ENCODE measurements at places on chromosomes 1 and 21.

DNA sequence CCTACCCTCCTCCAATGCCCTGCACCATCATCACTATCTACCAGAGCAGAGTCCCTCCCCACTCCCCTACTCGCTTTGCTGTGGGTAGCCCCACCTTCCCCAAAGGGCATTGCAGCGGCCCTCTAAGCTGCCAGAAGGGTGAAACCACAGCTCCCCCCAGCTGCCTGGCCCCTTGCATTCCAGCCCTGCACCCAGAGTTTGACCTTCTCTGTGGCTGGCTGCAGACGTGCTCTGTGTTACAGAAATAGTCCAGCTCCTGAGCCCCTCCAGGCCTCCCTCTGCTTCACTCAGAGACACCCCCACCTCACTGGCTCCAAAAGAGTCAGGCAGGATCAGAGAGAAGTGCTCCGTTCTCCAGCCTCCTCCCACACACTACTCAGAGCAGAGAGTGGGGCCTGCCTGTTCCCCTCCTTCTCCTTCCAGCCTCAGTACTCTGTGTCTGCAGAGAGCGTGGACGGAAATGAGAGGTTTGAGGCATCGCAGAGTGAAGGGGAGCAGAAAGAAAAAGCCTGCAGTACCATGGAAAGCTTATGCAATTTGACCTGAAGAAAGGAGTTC, 63.2 kb downstream of the PLEKHA6 start:
- no peak for DNase-seq

DNA sequence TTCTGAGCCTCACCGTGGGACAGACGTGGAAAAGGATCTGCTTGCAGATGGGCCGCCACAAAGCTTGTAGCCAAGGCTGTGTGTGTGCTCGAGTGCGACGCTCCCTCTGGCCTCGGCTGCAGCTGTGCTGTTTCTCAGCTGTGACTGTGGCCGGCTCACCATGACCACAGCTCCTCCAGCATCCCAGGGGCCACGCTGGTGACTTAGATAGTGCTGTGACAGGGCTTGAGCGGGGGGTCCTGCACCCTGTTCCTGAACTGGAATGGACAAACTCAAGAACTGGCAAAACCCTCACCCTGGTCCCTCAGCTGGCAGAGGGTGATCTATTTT, 17.4 kb upstream of the ACTRT2 start:
- DNase-seq: no peak

DNA sequence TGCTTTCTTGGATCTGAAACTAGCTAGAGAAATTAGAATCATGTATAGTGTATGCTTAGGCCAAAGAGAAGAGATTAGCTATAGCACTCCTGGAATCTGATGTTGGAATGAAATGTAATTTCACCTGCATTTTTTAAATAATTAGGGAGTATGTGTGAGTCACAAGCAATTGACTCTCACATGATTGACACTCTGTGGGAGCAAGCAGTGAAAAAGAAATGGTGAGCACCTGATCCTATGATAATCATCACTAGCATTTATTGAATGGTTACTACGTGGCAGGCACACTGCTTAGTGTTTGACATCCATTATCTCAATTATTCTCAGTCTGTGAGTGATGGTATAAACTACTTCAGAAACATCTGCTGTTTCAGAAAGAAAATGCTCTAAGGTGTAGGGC, 176.6 kb downstream of the NRIP1 start:
- DNase-seq: no peak

DNA sequence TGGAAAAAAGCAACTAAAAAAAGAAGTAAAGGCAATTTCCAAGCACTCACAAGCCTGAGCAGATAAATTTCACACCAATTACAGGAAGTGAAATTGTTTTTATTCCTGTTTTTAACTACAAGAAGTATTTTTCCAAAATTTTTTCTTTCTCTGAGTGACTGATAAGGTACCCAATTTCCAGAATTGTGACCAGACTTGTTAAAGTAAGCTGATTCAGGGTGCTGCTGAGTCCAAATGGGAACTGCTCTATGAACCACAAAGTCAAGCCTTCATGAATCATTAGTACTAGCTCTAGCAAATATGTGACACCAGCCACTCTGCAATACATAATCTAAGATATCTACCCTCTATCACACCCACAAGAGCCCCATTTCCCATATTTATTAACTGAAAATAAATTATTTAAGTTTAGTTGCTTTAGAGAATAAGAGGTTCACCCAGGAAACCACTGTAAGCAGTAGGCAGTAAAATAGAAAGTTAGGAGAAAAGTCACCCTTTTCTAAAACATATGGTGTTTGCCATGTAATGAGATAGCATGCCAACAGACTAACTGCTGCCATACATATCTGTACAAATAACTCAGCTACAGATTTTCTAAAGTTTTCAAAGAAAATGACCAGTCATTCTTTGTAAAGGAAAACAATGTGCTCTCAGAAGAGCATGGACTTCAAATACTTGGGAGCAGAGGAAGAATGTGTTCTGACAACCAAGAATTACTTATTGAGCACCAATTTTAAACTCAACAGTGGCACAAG, 43.1 kb upstream of the TNFSF18 start:
- DNase-seq: no peak

GRCh38 chr1:184387476-184388318, 868 bp downstream of the C1orf21 start:
- DNase-seq: no peak

GRCh38 chr1:154442006-154442740, 37.0 kb downstream of the IL6R start:
- DNase-seq: no peak

DNA sequence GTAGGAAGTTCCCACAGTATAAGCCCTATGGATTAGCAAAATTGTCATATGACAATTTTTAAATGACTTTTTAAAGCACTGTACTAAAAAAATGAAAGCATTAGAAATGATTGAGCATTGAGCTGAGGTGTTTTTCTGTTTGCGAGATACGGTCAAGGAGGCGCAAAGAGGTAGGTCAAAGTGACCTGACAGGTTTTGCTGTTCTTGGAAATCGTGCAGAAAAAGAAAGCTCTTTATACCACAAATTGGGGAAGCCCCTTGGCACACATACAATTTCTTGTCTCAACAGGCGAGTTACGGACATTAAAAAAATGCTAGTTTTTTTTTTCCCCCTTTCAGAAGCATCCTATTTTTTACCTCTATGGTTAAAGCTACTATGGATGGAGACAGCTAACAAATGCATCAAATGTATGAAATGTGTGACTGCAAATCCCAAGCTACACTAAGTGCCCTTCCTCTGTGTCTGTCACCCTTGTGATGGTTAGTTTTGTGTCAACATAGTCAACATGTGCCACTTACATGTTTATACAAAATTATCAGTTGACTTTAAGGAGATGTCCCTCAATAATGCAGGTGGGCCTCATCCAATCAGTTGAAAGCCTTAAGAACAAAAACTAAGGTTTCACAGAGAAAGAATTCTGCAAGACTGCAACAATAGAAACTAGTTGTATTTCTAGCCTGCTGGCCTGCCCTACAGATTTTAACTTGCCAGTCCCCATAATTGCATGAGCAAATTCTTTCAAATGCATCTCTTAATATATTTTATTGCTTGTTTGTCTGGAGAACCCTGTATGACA, 29.3 kb downstream of the CRYZ start:
- no peak for DNase-seq

DNA sequence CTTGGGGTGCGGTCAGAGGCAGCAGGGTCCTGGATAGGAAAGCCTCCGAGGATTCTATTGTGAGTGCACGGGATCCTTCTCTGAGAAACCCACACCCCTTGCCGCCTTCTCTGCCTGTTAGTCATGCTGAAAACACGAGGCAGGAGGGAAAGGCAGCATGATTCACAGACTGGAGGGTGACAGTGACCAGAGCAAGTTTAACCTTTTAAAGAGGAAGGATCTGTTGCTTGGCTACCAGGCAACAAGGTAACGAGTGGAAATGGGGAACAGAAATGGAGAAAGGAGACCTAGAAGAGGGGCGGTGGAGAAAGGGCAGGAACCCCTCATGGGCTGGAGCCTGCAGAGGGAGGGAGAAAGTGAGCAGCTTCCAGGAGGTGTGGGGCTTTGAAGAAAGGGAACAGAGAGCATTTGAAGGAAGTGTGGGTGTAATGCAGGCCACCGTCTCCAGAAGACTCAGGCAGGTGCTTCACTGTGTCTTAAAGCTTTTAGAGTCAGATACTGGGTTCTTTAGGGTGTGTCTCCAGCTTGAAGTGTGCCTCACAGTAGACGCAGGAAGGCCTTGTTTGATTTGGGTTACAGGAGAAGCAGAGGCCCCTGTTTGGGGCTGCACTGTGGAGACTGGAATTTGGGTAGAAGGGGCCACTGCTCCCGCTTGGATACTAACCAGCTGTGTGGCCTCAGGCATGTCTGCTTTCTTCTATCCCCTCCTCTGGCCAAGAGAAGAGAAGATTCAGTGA, 19.1 kb downstream of the OPTC start:
- no peak for DNase-seq

GRCh38 chr1:107244709-107245500, 104.1 kb downstream of the NTNG1 start:
- no peak for DNase-seq

GRCh38 chr1:78447086-78447485, 43.7 kb upstream of the PTGFR start:
- no peak for DNase-seq

- no peak for DNase-seq
Measured at GRCh38 chr1:30668024-30668423, 55.4 kb downstream of the MATN1 start.

GRCh38 chr1:22117238-22117637, 25.7 kb downstream of the WNT4 start:
- DNase-seq: no peak

DNA sequence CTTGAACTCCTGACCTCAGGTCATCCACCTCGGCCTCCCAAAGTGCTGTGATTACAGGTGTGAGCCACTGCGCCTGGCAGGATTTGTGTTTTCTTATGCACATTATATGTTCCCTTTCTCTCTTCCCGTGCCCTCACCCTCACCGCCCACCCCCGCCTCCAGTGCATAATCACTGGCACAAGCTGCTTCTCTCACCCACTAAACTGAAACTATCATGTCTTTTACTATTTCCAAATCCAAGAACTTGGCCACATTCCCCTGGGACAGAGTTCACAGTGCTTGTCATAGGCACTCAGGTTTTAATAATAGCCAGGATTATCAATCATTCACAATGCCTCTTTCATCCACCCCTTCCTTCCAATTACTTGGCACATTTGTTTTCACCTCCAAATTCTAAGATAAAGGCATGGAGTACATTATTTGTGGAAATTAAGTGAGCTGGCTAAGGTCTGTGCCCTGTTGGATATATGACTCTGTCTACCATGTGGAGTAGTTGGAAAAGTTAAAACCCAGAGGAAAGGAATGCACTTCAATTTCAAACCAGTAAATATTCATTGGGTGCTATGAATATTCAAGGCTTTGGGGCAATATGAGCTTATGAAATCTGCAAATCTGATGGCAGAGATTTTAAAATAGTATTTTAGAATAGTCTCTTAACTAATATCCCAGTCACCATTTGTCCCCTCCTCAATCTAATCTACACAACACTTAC, 17.6 kb upstream of the MAPKAPK2 start:
- no peak for DNase-seq

- no peak for DNase-seq
Measured at GRCh38 chr1:51214615-51215131, 21.4 kb upstream of the RNF11 start.
